ENCODE measurements at places on chromosomes 2 and 18. TPM values are rescaled to one million over a fixed set of nuclear protein-coding genes. Genes with fewer than 3 reads are reported as not detected.

GRCh38 chr2:42875880-42876279 is 83.5 kb upstream of the HAAO start:
- no peak for DNase-seq

- no peak for DNase-seq
These were observed 32.2 kb upstream of the PIK3C3 start for GRCh38 chr18:41922841-41923240.

DNA sequence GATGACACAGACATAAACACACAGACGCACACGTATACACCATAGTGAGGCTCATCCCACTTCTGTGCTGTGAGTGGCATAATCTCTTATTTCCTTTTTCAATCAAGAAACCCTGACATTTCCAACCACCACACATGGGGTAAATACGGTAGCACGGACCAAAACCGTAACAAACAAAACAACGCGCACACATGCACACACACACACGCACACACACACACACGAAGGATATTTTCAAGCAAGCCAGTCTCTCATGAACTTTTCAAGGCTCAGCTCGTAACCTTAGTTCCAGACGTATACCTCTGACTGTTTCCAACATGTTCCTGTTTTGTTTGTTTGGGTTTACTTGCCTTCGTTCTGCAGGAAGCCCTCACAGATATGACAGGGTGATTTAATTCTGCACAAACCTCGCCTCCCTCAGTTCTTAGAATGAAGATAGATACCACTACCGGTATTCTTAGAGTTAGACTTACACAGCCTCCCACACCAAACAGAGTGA is 119.8 kb downstream of the BCL2 start:
- no peak for DNase-seq

DNA sequence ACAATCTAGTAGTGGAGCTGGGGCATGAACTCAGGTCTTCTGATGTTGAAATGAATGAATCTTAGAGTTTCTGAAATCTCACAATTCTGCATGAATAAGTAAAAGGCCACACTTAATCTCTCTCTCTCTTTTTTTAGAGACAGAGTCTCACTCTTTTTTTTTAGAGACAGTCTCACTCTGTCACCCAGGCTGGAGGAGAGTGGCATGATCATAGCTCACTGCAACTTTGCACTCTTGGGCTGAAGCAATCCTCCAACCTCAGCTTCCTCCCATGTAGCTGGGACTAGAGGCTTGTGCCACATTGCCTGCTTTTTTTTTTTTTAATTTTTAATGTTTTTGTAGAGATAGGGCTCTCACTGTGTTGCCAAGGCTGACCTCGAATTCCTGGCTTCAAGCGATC is 68.9 kb upstream of the THOC1 start:
- no peak for DNase-seq

DNA sequence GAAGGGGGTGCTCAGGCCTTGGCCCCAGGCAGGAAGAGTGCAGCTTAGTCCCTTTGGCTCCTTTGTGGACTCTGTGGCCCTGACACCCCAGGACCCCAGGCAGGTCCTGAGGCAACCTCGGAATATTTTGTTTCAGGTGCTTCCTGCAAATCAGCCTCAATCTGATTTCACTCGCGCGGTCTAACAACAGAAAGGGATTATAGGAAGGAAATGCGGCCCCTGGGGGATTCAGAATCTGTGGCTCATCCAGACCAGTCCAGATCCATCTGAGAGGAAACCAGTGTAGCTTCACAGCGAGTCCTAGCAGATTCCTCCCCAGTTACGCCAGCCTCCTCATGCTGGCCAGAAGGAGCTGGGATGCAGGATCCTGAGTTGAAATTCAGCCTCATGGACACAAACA is 59.5 kb upstream of the YWHAQ start:
- DNase-seq = no peak

DNA sequence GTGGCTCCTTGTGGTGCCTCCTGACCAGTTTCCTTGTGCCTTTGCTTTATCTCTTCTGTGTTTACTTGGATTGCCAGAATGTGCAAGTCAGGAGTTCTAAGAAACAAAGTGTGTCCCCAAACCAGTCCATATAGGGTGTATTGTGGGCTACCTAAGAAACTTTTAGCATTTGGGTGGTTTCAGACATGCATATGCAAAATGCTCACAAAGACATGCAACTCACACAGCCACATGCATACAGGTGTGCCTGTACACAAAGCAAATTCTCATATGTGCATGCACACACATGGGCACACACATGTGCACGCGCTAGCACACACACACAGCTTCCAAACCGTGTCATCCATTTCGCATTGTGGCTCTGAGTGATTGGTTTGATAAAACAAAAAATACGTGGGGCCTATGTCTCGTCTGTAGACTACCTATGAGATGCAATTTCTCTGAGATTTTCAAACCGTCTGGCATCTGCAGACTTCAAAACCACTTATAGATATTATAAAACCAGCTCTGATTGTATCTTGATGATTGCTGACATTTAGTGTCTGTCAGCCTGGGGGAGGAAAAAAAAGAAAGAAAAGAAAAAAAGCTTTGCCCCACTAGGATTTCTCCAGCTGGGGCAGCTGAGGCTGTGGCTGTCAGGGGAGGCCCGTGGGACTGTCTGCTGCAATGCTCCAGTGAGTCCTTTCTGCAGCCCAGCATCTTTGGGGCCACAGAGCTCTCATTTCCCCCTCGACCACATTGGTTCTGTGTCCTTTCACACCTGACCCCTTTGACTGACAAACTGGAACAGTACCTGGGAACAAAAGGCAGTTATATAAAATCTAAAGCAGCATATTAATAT is 556.1 kb downstream of the CMPK2 start:
- DNase-seq = no peak

SKA1 gene
- 7.5 TPM for polyA plus RNA-seq

GPD2 gene
- 13.6 TPM for polyA plus RNA-seq

CNGA3 gene
- not detected for polyA plus RNA-seq

EMILIN1 gene
- 102 TPM for polyA plus RNA-seq

C2orf78 gene
- polyA plus RNA-seq = not detected

VWA3B gene
- polyA plus RNA-seq = 0.56 TPM

PRR30 gene
- not detected for polyA plus RNA-seq

CPLX4 gene
- not detected for polyA plus RNA-seq

Data from left renal pelvis (tissue), 4 donors.